ENCODE measurements at places on chromosomes 16 and 17.

- DNase-seq: no peak
Observed at GRCh38 chr17:1999557-2000251, 25.4 kb downstream of the RTN4RL1 start.

DNA sequence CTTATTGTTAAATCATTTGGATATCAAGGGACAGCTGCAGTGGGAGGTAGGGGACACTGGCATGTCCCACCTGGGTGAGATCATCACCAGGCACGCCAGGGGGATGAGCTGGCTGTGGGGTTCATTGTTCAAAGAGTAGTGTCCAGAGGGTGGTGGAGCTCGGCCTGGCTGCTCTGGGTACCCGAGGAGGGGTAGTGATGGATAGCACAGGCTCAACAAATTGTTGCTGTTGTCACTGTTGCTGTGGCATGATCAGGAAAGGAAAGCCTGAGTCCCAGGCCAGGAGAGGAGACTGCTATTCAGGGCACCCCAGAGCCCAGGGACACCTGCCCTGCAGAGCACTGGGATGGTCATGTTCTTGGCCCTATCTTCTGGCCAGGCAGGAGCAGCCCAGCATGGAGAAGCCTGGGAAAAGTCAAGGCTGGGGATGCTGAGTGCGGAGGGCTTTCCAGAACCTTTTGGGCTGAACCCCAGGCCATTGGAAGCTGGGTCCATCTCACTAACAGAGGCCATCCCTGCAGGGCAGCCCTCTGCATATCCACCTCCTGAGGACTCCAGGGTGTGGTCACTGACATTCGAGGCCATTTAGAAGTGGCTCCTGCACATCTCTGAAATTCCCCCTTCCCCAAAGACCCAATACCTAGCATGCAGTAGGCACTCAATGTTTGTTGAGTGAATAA, 12.1 kb downstream of the BEAN1 start:
- DNase-seq: no peak

- no peak for DNase-seq
Observed at GRCh38 chr17:71192848-71193247, 928.0 kb upstream of the SOX9 start.

- peak; percentile 98 for DNase-seq
Observed at GRCh38 chr16:30921748-30922419, 1.5 kb upstream of the FBXL19 start.

All from kidney (tissue), 22 donors.